Esophagus squamous epithelium (tissue), 5 donors: ENCODE measurements at places on chromosomes 13 and 19. TPM values are rescaled to one million over a fixed set of nuclear protein-coding genes. Genes with fewer than 3 reads are reported as not detected.

Gene NKPD1
- 4.2 TPM for total RNA-seq

Gene ARRDC5
- total RNA-seq: not detected

Gene NTN5
- 0.57 TPM for total RNA-seq

Gene COMP
- 8.0 TPM for total RNA-seq

Gene DKKL1
- not detected for total RNA-seq

Gene KIR3DL3
- not detected for total RNA-seq

Gene PLK5
- not detected for total RNA-seq
